ENCODE measurements at places on chromosomes 6 and 20. TPM values are rescaled to one million over a fixed set of nuclear protein-coding genes. Genes with fewer than 3 reads are reported as not detected.

CDSN gene
- under 0.01 TPM for total RNA-seq

TCP11 gene
- not detected for total RNA-seq

BANF2 gene
- total RNA-seq, result not detected

PTCHD4 gene
- total RNA-seq, result 3.0 TPM
